ENCODE measurements at places on chromosomes 5 and 9.

DNA sequence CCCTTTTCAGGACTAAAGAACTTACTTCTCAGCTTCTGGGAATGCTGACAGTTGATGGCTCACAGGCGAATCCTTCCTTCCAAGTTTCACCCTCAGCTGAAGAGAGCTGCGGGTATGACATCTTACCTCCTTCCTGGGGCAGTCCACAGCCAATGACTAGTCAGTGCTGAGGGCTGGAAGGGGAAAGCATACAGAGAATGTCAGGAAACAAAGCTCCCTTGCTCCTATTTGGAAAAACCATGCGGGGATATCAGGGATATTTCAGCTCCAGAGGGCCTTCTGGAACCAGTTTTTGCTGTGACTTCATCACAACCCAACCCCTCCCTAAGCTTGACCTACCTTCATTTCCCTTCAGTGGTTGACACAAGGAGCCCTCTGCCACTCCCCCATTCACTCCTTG, 15.7 kb downstream of the FTMT start:
- DNase-seq: no peak

- no peak for DNase-seq
Observed at GRCh38 chr5:140481758-140482157, 65.7 kb upstream of the EIF4EBP3 start.

DNA sequence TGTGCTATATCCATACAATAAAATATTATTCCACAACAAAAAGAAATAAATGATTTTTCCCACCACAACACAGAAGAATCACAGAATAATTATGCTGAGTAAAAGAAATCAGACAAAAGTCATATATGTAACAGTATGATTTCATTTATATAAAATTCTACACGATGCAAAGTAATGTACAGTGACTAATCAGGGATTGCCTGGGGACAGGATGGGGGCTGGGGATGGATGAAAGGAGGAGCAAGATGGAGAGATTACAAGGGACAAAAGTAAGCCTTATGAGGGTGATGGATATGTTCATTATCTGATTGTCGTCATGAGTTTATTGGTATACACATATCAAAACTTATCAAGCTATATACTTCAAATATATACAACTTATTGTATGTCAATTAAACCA, 154.0 kb downstream of the FBN2 start:
- DNase-seq: no peak

GRCh38 chr5:133460172-133460758, 152.1 kb downstream of the FSTL4 start:
- no peak for DNase-seq

- no peak for DNase-seq
Observed at GRCh38 chr9:10104774-10105173, 508.0 kb downstream of the PTPRD start.

- DNase-seq: no peak
Observed at GRCh38 chr5:108910627-108911026, 162.9 kb downstream of the FER start.

DNA sequence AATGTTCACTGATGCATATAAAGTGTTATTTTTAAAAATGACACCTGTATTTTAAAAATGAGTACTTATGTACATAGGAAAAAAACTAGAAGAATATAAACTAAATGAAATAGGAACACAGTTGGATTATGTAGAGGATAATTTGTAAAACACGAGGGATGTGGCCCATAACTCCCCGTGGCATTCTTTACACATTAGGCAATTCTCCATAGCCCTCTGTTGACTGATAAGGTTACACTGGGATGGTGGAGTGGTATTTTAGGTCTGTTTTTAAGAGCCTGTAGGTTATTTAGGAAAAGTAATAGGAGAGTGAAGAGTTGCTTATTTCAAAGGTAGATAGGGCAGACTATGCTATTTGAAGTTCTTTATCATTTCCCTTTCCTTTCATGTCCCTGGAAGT, 1.8 kb downstream of the CAVIN4 start:
- DNase-seq: no peak

DNA sequence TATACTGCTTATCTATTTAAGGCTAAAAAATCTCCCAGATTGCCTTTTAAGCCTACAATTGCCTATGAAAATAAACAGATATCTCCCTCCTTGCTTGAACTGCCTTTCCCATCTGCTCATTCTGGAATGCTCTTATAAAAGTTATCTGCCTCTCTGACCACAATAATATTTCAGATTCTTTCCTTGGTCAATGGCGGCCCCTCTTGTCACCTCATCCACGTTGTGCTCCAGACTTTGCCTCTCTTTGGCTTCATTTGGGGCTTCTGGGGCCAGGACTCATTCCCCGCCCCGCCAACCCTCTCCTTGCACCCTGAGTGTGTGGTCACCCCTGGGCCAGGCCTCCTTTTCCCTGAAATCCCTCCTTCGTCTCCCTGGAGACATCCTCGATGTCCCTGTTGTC, 110.0 kb upstream of the RPS23 start:
- no peak for DNase-seq

GRCh38 chr5:50441493-50441955, 436 bp upstream of the EMB start:
- no peak for DNase-seq

DNA sequence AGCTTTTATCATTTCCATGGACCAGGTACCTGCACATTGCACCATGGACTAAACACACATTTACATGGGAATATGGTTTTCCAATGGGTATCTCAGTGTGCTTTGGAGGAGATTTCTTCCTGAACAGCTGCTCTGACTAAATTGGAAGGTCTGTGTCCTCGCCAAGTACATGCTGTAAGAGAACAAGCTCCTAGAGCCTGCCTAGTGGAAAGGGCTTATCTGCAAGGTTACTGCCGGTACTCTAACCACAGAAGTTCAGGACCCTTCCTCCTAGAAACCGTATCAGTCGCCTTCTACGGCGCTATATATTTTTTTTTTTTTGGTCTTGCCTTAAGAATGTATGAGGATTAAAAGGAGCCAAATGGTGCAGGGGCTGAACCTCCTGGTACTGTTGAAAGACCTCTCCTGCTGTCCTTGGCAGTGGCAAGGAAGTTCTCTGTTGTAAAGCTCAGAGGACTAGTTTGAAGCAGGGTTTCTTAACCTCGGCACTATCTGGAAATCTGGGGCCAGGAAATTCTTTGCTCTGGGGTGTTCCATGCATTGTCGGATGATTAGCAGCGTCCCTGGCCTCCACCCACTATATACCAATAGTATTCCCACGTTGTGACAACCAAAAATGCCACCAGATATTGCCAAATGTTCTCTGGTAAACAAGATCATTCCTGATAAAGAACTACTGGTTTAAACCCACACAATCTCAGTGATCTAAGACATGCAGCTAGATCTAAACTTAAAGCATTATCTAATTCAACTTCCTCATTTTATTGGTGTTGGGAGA, 107.4 kb downstream of the FBXO38 start:
- DNase-seq: no peak

GRCh38 chr5:135208903-135209721, 175.1 kb upstream of the PITX1 start:
- DNase-seq: no peak

DNA sequence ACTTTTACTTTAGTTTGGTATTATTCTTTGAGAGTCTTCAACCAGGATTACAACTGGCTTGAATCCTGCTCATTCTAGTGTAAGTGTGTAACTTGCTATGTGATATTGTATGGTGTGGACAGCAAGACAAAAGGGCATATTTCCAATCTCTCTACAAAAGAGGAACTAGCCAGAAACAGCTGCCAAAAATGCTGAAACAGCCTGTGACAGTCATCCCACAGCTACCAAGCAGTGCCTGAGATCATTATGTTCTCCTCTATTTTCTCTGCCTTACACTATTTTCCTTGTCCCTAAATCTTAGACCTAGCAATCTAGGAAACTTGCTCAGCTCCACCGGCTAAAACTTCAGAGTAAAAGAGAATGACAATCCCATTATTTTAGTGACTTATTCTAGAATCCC, 42.8 kb downstream of the WDR41 start:
- DNase-seq: no peak

GRCh38 chr5:142057697-142058056, 44.9 kb upstream of the GNPDA1 start:
- no peak for DNase-seq

DNA sequence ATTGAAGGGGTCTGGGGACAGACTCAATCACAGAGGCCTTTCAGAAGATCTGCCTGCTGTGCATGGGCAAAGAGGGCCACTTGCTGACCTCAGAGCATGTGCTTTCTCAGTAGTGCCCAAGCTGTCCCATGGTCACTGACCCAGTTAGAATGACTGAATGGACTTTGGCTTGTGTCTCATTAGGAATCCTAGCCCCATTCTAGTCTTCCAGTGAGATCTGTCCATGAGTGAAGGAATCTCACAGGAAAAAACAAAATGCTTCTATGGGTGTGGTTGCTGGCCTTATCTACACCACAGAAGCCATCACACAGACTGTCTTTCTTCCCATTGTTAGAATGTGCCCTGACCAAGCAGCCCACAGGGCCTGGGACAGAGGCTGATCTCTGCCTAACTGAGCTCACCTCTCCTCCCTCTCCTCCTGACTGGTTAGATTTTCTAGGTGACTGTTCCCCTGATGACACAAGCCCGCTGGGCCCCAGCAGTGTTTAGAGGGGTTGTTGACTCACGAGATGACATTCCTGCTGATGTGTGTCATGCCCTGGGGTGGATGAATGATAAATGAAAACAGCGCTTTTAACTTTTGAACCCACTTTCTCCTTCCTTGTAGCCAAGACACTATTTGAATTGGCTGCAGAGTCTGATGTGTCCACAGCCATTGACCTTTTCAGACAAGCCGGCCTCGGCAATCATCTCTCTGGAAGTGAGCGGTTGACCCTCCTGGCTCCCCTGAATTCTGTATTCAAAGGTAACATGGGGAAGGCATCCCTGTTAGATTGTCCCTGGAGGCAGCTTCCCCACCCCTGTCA, 24.8 kb downstream of the TGFBI start:
- no peak for DNase-seq

- no peak for DNase-seq
Observed at GRCh38 chr9:126495411-126496180, 118.1 kb upstream of the LMX1B start.

- no peak for DNase-seq
Observed at GRCh38 chr5:135295852-135296251, 103.2 kb downstream of the MACROH2A1 start.

DNA sequence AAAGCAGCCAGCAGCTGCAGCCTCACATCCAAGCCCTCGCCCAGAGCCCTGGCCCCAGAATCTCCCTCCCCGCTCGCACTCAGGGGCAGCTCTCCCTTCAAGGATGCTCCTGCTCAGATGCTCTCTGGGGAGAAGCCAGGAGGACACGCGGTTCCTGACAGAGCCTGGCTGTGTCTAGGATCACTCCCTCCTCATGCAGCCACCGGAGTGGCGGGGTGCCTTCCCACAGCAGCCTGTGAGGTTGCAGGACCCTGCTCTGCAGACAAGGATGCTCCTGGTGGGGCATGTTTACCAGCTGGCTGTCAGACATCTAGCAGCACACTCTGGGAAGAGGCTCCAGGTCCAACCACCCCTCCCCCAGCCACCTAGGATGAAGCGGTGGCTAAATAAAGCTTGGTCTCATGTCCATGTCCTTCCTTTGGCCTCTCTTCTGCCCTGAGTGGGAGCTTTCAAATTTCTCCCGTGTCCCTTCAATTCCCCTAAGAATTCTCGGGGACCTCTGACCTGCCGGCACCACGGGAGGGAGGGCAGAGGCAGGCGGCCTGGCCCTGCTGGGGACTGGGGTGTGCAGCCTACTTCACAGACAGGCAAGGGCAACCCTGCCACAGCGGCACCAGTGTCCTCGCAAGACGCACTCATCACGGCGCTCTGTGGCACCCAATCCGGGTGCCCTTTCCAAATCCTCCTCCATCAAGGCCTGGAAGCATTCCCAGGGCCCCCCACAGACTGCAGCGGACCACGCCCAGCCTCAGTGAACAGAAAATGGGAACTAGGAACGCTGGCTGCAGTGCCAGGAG, 88.3 kb upstream of the SARDH start:
- DNase-seq: no peak

DNA sequence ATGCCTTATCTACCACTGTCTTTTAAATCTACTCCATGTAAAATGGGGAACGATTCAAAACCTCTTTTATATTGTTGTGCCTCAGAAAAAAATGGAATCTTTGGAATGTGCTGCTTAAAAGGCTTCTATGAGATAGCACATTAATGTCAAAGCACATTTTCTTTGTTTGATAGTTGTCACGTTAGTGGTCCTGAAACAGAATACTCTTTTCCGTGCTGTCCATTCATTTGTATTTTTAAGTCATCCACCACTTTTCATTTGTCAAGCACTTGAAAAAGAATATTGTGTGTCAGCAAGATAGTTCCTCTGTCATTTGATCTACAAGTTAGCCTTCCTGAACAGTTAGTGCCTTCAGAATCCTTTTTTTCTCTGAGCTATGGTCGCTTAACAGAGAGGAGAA, 246.9 kb downstream of the MAST4 start:
- no peak for DNase-seq

DNA sequence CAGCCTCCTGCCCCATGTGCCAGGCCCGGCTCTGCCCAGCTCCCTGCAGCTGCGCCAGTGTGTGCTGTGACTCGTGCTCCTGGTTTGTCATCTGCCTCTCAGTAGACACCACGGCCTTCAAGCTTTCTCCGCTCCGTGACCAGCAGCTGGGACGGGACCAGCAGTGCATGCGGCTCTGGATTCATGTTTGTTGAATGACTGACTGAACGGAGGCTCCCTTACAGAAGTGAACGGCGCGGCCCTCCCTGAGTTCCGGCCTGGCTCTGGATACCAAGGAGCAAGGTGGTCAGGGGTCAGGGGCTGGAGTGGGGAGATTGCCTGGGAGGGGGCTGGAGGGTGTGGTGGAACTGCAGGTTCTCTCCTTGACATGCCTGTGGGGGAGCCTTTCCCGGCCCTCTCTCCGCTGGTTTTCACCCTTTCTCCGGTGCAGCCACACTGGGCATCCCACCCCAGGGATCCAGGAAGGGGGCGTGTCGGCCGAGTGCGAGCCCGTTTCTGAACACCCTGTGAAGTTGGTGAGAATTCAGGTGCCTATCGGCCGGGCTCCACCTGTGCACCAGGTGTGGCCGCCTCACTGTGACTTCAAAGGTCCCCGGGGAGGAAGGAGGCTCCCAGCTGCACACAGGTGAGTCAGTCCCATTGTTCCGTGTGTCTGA, 11.1 kb upstream of the CEP72 start:
- DNase-seq: no peak

DNA sequence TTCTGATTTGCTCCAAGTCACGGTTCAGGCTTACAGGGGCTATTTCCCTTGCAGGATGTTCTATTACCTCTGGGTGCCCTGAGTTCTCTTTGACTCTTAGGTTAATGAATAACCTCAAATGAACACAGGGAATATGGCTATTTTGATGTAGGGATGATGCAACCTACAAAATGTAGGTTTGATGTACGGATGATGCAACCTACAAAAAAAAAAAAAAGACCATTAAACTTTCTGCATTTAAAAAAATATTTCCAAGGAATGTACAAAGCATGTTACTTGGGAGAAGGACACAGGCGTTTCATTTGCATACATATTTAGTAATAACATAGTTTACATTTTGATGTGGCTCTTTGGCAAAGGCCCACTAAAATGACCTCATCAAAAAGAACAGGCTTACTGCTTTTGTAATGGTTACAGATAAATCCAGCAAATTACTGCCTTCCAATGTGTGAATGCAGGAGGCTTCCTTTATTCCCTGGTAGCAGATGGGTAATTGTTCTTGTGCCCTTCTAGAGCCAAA, 36.3 kb downstream of the ZNF474 start:
- no peak for DNase-seq

- DNase-seq: no peak
Observed at GRCh38 chr9:34409154-34409553, 32.5 kb upstream of the MYORG start.
